ENCODE measurements at places on chromosomes 2 and 18.

DNA sequence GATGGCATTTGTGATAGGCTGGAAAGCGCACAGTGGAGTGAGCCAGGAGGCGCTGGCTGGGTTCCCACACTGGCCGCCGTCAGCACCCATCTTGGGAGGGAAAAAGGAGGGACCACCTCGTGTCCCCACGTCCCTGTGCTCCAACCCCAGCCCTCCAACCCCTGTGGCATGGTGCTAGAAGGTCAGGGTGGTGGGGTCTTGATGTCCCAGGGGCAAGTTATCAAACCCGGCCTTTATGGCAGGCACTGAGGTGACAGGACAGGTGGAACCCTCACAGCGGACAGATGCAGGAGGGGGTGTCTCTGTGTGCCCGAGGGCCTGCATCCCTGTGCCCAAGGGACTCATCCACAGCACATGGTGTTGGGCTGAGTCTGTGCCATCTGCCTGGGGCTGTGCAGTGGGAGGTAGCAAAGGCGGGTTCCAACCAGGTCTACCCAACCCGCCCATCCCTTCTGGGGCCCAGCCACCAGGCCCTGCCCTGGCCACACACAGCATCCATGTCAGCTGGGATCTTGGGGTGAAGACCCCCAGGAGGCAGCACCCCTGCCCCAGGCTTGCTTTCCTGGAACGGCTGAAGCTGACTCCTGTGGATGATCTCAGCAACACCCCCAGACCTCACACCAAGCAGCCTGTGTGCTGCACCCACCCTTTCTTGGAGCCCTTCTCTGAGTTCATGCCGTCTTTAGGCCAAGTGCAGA is 246.1 kb downstream of the NDUFA10 start:
- DNase-seq, result no peak

GRCh38 chr18:59374128-59374527 is 15.1 kb upstream of the LMAN1 start:
- no peak for DNase-seq

DNA sequence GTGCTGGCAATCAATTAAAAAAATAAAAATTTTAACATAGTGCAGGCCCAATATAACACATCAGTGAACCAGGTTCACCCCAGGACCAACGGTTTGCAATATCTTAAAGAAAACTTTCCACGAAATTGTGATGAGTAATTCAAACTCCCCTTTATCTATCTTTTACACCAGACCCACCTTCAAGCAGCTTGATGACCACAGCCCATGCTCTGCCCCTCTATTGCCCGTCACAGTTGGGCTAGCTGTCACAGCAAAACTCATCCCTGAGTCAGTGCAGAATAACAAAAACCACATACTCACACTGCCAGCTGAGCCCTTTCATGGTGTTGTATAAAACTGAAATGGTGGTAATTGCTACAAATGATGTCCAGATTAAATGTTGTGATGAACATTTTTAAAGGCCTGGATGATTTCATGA is 112.5 kb upstream of the CREB1 start:
- DNase-seq, result no peak

- DNase-seq, result no peak
These were observed 134.2 kb downstream of the CBLN2 start for GRCh38 chr18:72409903-72410302.

DNA sequence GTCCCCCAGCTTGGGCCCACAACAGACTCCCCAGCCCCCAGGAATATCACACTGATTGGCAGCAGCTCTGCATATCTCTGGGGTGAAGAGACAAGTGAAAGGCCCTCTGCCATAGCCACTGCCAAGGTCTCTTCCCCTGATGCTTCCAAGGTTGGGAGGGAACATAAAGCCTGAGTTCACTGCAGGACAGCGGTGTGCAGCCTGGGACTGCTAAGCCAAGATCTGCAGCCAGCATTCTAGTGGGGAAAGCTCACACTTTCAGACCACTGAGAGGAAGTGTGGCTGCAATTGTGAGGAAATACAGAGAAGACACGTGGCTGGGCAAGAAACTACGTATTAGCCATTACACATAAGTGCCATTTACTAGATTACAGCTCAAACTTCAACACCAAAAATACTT is 100.7 kb downstream of the MAIP1 start:
- DNase-seq, result no peak

DNA sequence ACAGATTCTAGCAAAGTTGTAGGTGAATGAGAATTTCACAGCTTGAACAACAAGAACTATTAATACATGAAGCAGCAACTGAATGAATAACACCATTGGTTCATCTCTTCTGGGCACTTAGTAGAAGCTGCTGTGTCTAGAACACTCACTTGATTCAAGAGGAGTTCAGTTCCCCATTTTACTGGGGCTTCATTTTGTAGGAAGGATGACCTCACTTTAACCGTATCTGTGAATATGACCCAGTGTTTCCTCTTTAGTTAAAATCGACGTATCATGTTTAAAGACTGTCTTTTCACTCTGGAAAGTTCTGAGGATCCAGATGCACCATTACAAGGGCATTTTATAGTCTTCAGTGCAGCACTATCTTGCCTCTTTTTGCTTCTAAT is 47.8 kb downstream of the LRRTM1 start:
- DNase-seq, result no peak

Data from NCI-H526 (cell line).